CD4-positive, alpha-beta T cell treated with Interleukin-15 for 1 hour (primary cell): ENCODE measurements at places on chromosomes 16 and 17.

GRCh38 chr16:21950782-21951521 lies 2.2 kb upstream of the UQCRC2 start:
- no peak for DNase-seq

DNA sequence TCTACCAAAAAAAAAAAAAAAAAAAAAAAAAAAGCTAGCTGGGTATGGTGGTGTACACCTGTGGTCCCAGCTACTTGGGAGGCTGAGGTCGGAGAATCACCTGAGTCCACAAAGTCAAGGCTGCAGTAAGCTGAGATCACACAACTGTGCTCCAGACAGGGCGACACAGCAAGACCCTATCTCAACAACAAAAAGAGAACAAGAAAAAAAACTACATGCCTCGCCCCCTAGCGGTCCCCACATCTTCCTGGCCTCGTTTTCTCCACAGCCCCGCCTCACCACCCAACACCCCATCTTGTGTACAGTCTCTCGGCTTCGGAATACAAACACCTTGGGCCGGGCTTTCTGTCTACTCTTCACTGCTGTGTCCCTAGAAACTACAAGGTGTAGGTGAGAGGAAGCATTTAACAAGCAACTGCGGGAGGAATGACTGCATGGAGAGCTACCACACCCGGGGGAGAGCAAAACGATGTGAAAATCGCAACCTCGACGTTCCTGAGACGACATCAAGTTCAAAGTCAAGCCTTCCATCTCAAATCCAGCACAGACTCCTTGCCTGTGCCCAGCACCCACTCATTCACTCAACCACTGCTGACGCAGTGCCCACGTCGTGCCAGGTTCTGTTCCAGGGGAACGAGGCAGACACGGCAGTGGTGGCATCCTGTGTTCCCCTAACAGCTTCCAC lies 9.0 kb downstream of the NTAN1 start:
- DNase-seq: no peak

DNA sequence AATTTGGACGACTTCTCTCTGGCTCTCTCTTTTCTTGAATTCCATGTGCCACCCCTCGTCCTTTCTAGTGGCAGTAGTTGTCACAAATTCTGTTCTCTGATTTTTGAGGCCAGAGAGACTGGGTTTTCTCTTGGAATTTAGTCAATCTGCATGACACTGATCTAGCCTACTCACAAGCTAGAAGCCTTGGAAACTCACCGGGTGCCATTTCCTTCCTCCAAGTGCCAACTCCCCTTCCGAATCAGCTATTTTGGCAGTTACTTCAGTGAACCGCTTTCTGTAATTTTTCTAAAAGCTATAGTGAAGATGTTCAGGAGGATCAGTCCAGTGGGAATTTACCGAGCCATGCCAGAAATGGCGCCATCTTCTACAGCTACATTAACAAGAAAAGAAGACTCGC lies 228.9 kb downstream of the PMP22 start:
- DNase-seq: no peak

DNA sequence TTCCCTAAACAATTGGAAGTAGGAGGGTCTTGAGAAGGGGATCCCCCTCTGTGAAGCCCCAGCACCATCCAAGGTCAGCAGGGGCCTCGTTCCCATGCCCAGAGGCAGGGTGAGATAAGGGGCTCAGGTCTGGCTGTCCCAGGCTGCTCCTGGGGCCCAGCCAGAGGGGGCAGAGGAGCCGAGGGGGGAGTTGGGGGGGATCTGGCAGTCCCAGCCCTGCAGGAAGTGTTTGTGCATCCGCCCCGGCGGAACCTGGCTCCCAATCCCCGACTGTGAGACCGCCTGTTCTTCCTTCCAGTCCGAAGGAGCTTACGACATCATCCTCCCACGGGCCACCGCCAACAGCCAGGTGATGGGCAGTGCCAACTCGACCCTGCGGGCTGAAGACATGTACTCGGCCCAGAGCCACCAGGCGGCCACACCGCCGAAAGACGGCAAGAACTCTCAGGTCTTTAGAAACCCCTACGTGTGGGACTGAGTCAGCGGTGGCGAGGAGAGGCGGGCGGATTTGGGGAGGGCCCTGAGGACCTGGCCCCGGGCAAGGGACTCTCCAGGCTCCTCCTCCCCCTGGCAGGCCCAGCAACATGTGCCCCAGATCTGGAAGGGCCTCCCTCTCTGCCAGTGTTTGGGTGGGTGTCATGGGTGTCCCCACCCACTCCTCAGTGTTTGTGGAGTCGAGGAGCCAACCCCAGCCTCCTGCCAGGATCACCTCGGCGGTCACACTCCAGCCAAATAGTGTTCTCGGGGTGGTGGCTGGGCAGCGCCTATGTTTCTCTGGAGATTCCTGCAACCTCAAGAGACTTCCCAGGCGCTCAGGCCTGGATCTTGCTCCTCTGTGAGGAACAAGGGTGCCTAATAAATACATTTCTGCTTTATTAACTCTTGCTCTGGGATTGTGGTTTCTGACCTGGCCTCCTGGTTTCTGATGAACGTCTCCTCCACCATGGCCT lies 14.9 kb downstream of the GPRC5C start:
- peak; percentile 29 for DNase-seq

DNA sequence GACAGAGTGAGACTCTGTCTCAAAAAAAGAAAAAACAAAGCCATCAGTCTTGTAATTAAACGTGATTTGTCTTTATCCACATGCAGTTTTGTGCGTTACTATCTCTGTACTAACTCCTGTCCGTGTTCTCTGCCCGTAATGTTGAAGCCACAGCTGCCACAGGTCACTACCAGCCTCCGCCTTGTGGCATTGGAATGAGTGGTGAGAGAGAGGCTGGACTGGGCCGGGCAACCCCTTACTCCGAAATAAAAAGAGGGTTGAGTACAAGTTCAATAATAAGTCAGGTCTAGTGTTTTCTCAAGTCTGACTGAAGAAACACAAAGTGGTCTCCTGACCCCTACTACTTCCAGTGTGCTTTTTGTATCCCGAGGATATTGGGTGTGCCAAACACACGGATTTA lies 5.4 kb downstream of the DNAJA3 start:
- DNase-seq: no peak

GRCh38 chr17:19558946-19559345 lies 25.3 kb downstream of the SLC47A1 start:
- DNase-seq: no peak

- DNase-seq: no peak
Measured at GRCh38 chr17:11264183-11264871, 23.3 kb downstream of the SHISA6 start.

DNA sequence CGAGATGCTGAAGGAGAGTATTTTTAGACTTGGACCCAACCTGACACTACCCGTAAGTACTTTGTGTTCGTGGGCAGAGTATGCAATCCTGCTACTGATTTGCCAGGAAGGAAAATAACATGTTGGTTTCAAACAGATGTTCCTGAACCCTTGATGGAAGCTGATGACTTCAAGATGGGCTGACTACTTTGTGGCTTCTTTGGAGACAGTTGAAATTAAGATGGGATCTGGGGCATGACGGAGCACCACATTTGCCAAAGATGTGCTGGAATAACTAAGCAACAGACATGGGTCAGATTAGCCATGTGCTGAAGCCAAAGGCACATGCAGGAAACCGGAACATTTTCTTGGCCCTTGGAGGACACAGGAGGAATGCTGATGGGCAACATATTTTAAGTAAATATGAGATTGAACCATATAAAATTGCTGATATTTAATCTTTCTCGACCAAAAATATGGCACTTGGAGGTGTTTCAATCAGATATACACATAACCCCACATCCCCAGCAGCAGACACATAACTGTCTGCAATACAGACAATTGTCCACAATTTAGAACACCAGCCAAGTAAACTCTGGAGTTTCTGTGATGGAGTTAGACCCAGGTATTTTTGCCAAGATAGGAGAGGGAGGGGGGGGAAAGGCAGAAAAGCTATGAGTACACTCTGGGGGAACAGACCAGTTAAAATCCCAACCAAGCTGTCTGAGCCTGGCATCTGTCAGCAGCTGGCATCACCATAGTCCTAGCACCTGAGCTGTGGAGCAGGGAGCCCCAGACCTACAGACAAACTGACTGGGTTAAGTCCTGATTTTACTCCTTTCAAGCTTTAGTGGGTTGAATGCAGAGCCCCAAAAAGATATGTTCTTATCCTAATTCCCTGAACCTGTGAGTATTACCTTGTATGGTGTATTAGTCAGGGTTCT lies 329.4 kb upstream of the CDH5 start:
- DNase-seq: no peak

DNA sequence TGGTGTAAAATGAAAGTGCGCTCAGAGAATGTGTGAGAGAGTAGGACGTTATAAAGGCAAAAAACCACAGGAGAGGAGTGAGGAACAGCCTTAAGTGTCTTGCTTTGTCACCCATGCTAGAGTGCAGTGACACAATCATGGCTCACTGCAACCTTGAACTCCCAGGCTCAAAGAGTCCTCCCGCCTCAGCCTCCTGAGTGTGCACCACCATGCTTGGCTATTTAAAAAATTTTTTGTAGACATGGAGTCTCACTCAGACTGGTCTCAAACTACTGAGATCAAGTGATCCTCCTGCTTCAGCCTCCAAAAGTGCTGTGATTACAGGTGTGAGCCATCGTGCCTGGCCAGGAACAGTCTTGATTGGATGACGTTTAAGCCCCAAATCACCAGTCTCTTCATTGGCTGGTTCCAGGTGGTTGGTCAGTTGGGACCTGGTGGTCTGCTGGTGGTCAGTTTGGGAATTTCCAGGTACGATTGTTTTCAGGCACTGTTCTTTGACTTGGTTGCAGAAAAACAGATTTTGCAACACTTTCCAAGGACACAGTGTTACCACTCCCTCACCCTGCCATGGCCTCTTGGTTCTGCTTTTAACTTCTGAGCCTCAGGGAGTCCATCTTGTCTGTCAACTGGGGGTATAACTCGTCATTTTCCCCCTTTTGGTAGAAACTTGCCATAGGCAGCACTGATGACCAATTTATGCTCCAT lies 21.2 kb downstream of the DHODH start:
- no peak for DNase-seq

GRCh38 chr16:65476448-65476955 lies 354.6 kb upstream of the CDH11 start:
- DNase-seq: no peak

DNA sequence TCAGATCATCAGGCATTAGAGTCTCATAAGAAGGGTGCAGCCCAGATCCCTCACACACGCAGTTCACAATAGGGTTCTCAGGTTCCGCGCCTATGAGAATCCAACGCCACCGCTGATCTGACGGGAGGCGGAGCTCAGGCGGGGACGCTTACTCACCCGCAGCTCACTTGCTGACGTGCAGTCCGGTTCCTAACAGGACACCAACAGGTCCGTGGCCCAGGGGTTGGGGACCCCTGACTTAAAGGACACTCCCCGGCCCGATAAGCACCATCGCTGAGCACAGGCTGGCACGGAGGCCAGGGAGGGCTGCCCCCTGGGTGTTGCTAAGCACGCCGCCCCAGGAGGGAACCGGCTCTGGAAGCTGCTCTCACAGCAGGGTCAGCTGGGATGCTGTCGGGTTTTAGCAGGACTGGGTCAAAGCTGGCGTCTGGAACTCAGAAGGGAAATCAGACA lies 30.1 kb upstream of the BAHCC1 start:
- DNase-seq: peak; percentile 55

DNA sequence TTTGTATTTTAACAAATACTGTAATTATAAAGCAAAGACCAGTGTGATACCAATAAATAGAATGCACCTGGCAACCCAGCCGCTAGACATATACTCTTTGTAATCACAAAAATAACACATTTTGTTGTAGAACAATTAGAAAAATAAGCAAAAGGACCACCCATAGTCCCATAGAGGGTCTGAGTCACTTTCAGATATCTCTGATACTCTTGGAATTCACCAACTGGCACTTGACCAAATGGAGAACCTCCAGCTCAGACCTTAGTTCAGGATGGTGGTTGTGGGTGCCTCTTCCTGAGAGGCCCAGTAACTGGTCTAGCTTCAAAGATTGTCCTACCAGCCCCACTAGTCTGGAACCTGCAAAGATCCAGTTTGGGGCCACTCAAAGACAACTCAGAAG lies 789 bp upstream of the TERF2 start:
- no peak for DNase-seq

GRCh38 chr16:78034530-78034929 lies 12.2 kb downstream of the CLEC3A start:
- no peak for DNase-seq

DNA sequence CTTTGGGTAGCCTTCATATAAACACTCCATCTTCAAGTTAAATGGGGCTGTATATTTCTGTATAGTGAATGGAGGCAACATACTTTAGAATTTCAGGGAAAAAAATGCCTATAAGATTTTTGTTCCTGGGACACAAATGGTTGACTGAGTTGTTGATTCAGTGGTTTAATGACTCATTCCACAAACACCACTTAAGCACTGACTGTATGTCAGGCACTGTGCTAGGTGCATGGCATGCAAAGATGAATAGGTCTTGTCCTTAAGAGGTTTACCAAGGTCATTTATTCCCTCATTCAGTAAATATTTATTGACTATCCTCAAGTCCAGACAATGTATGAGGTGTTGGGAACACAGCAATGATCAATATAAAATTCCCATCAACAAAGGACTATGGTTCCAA lies 417.1 kb downstream of the CA10 start:
- DNase-seq: no peak

DNA sequence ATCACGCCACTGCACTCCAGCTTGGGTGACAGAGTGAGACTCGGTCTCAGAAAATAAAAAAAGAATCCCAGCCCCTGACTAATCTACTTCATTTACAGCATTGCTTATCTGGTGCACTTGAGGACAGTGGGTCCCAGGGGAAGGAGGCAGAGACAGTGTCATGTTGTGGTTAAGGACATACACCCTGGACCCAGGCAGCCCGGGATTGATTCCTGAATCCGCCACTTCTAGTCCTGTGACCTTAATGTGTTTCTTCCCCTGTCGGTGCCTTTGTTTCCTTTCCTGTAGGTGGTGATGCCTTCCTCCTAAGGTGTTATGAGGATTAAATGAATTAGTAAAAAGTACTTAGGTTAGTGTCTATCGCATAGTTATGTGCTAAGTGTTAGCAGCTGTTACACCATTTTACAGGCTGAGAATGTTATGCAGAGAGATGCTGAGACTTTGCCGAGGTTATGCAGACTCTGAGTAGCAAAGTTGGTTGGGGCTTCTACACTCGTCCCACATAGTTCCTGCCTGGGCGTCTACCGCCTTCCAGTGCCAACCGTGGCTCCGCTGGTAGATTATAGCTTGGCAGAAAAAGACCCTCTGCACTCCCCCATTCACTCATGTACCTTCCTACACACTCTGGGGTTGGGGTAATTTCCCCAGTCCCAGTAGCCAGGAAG lies 74.8 kb downstream of the RAB11FIP4 start:
- DNase-seq: no peak

DNA sequence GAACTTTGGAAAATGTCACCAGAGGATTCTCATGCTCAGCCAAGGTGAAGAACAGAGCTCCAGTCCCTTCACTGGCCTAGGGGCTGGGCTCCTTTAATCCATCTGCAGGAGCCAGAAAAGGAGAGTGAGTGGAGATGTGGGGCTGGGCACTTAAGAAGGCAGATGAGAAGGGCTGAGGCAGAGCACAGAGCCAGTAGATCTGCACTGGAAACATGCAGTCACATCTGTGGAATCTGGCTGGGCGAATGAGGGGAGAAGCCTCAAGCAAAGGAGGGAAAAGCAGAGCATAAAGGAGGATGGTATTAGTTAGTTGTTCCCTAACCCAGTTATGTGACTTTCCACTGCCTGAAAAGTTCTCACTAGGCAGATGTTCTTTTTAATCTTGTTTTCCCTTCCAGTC lies 50.4 kb upstream of the BCAR1 start:
- DNase-seq: no peak
